Activated naive CD4-positive, alpha-beta T cell (primary cell): ENCODE measurements at places on chromosomes 7 and 10.
A peak's percentile ranks its signal among the peaks of the same experiment; 100 is the strongest.

DNA sequence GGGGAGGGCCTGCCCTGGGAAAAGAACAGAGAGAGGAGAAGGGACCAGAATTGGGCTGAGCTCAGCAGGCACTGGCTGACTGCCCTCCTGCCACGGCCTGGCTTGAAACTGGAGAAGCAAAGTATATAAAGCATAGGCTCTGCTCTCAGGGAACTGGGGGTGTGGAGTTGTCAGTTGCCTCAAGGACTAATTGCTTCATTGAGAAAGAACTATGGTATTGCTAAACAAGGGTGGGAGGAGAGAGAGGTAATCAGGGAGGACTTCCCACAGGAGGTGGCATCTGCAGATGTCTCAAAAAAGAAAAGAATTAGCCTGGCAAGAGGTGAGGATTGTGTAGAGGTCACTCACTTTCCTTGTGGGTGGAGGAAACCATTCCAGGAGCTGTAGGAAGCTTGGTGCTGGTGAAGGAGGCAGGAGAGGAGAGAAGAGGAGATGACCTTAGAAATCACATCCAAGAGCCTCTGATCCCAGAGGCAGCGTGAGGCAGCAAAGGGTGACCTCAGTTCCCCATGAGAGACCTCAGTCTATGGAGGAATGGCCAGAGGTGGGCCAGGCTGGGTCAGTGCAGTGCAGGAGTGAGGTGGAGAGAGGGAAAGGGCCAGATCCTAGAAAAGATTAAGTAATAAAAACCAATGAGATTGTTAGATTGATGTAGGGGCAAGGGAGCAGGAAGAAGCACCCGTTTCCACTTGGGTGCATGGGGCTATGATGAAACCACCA is 2.4 kb downstream of the PILRB start:
- no peak for DNase-seq

DNA sequence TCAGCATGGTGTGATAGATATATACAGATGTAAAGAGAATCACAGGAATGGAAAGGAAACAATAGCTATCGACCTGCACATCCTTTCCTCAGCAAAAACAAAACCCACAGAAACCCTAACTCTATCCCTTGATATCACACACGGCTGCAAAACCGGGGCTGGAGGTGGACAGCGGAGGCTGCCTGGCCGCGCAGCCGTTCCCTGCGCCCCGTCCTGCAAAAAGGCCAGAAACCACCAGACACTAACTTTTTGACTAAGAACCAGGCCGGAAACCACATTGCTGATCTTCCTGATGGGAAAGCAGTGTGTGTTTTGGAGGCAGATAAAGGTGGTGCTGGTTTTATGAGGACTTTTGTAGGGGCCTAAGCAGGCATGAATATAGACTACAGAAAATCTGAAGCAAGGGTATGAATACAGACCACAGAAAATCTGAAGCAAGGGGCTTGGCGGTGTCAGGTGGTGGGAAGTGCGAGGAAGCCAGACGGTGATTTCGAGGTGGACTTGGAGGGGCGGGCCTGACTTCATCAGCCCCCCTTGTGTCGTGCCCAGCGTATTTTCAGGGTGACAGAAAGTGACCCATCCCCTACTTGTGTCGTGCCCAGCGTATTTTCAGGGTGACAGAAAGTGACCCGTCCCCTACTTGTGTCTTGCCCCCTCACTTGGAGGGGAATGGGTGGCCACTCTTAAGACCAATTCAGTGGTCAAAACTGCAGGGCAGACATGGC is 123.3 kb downstream of the WDR37 start:
- DNase-seq: no peak

DNA sequence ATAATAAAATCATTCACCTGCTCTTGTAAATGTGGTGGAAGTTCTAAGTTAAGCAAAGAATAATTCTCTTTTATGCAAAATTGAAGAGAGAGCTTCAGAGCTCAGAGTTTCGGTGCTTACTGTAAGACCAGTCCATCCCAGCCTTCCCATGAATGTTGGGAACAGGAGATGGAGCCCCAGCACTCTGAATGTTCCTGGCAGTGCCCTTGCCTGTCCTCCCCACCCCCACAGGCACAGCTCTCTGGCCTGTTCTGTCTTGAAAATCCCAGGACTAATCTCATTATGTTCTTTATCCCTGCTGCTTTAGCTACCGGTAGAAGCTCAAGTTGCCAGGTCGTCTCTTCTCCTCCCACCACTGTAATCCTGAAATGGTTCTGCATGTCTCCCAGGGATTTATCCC is 29.1 kb upstream of the LHFPL3 start:
- no peak for DNase-seq

DNA sequence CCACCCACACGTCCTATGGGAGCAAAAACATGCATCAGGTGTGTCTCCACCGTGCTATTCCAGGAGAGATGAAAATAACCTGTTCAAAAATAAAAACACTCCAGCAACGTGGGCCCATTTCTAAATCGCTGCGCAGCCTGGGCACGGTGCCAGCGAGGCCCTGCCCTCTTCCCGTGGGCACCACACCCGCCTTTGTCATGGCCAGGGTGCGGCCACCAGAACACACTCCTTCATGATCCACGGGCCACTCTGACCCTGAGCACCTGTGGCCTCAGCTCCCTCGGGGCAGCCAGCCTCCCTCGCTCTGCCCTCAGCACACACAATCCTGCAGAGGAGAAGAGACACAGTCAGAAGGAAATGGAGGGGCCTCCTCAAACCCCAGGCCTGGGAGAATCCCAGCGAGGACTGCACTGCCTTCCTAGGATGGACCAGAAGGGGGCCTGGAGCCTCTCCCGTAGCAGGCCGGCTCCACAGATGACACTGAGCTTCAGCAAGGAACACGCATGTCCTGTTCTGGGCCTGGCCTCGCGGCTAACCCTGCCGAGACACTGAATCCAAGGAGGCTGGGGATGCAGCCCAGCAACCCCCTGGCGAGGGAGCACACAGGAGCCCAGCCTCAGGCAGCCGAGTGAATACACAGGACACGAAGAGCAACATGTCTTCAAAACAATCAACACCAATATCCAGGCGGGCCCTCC is 169.0 kb downstream of the MAD1L1 start:
- no peak for DNase-seq

DNA sequence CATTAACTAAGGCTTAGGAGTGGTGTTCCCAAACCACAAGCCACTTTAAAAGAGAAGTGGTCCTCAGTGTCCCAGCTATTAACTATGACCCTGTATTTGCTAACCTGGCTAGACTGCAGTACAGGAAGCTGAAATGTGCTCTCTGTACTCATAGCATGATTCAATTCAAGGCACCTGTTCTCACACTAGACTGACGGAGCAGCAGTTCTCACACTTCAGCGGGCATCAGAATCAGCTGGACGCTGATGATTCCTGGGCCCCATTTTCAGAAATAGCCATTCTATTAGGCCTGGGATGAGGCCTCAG is 24.5 kb upstream of the MSRB2 start:
- no peak for DNase-seq

GRCh38 chr10:44742248-44742647 is 168.9 kb upstream of the TMEM72 start:
- DNase-seq: no peak

GRCh38 chr7:127973832-127974231 is 57.4 kb downstream of the LRRC4 start:
- DNase-seq: no peak

DNA sequence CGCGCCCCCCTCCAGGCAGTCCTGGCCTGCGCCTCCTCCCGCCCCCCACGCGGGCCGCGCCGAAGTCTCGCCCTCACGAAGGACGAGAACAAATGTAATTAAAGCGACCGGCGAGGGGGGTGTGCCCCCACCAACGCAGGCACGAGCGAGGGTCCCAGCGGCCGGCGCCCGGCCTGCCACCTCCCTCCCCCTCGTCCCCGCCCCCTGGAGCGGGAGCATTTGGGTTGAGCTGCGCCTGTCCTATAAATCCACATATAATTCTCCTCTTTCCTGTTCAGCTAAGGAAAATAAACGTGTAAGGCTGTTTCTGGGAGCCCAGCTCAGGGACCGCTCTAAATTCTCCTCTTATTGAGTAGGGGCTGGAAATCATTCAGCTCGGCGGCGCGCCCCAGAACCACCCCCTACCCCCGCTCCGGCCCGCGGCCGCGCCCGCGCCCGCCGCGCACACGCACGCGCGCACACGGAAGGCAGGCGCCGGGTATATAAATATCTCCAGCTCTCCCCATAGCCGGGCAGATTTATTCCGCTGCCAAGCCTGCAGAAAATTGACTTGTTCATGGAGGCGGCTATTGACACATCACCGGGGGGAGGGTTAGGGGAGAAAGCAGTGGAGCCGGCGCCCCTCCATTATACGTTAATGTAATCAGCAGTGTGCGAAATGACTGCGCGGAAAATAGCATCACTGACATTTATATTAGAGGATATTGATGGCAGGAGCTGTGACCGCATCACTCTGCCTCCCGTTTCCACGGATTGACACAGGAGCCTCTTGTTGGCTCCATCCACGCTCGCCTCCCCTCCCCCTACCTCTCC is 61.6 kb upstream of the BTRC start:
- no peak for DNase-seq

GRCh38 chr7:148698397-148699023 is at the start of gene CUL1:
Gene CUL1 (plus strand): TSS chr7:148698903. CDS start chr7:148730123, 31,220 bp downstream.
- DNase-seq: peak; percentile 67

DNA sequence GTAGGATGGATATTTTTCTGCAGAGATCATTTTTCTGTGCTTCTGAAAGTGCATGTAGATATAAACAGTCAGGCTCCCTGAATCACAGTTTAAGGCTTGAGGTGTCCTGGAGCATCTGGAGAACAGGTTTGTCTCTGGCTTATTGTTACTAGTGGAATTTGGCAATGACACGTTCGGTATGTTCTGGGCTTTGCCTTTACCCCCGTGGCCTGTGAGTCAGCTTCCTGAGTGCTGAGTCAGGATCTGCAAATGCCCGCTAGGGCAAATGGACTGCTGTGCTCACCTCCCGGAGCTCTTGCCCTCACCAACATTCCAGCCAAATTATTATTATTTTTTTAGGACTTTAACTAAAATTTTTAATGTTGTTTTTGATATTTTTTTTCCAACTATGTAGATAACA is 192.5 kb upstream of the PRSS1 start:
- DNase-seq: no peak

DNA sequence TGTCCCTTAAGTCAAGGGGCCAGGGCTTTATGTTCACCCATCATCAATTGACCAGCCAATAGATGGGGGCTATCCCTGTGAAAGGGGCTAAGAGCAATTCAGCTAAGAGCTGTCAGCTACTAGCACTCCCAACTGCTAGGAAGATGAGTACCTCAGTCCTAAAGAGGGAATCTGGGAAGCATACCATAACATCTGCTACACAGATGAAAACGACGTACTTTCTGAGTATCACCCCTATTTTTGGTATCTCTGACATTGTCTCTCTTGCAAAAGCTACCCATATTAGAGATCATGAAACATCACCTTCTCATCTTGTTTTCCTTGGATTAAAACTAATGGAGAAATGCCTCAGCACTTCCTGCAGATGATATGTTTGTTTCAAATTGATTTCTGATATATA is 7.5 kb upstream of the SMNDC1 start:
- DNase-seq: no peak

GRCh38 chr7:105682341-105683060 is 101.2 kb upstream of the EFCAB10 start:
- no peak for DNase-seq

DNA sequence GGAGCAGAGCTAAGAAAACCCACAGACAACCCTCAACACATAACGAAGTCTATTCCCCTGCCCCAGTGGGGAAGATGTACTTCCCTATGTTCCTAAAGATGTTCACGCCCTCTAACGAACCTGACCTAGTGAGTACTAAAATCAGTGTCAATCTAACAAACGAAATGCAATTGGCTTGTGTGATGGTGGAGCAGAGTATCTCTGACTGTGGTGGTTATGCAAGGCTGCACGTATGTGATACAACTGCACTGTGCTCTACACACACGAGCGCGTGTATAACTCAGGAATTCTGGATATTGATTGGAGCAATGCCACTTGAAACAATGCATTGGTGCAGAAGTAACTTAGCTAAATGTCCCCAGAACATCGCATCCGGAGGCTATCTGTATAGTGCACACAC is 1.3 kb downstream of the ANKRD16 start:
- no peak for DNase-seq

GRCh38 chr7:74379938-74380337 is 73.8 kb upstream of the GTF2IRD1 start:
- no peak for DNase-seq

DNA sequence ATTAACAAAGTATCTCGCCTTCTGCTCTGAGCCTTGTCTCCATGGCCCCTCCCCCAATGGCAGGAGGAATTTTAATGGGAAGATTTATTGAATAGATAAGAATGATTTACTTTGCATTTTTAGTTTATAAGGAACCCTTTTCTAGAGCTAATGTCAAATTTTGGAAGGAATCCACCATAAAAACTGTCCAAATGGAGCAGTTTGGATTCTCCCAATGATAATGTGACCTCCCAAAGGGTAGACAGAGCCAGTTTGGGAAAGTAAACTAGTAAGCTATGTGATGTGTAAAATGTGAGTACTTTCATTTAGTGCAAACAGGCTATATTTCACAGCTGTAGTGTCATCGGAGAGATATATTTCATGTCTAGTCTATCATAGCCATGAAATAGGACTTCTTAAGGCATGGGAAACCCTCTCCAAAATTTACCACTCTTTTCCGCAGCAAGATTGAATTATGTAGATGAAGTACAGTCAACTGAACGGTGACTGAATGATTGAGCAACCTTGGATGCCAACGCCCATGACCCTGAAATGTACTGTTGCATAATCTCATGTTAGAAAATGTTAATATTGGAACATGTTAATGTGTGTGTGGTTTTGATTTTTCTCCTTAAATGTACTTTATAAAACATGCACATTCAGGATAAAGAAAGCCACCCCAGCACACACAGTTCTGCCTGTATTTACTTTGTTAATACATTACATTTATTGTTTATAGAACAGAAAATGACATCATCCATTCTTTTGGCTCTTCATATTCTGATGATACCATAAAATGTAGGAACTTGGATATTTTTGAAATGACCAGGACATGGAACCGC is 140.6 kb downstream of the NRP1 start:
- no peak for DNase-seq

- DNase-seq: no peak
Observed at GRCh38 chr7:27958933-27959548, 219.1 kb downstream of the TAX1BP1 start.

DNA sequence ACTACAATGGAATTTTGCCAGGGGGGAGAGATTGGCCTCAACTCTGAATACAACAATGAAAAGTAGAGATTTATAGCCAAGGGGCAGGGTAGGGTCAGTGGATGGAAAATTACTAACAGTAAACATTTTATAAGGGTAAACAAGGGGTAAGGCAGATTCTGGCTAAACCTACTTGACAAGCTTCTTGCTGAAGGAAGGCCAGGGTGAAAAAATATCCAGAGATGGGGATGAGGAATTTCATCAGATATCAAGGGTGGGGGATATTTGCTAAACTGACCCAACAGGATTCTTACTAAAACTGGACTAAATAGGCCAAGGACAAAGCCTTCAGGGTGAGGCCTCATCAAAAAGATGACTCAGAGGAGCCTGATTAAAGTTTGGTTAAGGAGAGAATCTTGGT is 156.3 kb downstream of the RTKN2 start:
- no peak for DNase-seq

DNA sequence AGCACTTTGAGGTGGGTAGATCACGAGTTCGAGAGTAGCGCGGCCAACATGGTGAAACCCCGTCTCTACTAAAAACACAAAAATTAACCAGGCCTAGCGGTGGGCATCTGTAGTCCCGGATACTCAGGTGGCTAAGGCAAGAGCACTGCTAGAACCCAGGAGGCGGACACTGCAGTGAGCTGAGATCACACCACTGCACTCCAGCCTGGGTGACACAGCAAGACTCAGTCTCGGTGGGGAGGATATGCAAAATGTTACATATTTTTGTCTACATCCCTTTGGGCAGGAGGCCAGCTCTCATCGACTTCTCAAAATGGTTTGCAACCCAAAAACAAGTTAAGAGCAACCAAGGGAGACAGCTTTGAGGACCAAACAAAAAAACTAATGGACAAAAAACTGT is 8.2 kb downstream of the ATE1 start:
- DNase-seq: no peak
